ENCODE measurements at places on chromosomes 1 and 21. TPM values are rescaled to one million over a fixed set of nuclear protein-coding genes. Genes with fewer than 3 reads are reported as not detected.

DNA sequence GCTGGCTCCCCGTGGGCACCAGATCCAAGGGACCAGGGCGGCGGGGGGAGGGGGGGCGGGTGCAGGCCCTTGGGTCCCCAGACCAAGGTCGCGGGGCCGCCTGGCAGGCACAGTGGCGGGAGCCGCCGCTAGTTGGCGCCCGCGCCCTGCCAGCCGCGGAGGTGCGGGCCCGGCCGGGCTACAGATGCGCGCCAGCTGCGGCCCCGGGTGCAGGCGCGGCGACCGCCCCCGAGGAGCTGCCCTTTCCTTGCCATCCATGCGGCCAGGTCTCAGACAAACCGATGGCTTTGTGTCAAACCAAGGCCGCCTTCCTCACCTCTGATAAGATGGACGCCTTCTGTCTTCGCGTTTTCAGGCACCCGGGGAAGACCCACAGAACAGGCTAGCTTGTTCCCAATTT, 2.2 kb upstream of the RUNX3 start:
- peak; percentile 86 for DNase-seq

- DNase-seq, result no peak
Measured at GRCh38 chr21:19261731-19262376, 858.3 kb upstream of the TMPRSS15 start.

DNA sequence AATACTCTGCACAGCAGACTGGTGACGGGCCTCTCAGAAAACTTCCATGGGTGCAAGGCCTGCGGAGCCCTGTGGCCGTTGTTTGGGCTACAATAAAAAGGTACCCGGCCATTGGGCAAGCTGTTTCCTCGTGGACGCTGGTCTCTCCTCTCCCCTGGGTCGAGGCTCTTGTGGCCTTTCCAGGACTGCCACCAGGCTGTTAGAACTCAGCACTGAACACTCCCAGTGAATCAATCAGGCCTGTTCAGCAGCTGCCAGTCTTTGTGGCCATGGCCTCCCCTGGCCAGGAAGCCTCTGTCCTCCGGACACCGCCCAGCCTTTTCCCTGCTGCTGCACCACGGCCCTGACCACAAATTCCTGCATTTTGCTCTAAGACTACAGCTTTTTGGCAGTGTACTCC, 33.0 kb upstream of the ACTRT2 start:
- no peak for DNase-seq

DNA sequence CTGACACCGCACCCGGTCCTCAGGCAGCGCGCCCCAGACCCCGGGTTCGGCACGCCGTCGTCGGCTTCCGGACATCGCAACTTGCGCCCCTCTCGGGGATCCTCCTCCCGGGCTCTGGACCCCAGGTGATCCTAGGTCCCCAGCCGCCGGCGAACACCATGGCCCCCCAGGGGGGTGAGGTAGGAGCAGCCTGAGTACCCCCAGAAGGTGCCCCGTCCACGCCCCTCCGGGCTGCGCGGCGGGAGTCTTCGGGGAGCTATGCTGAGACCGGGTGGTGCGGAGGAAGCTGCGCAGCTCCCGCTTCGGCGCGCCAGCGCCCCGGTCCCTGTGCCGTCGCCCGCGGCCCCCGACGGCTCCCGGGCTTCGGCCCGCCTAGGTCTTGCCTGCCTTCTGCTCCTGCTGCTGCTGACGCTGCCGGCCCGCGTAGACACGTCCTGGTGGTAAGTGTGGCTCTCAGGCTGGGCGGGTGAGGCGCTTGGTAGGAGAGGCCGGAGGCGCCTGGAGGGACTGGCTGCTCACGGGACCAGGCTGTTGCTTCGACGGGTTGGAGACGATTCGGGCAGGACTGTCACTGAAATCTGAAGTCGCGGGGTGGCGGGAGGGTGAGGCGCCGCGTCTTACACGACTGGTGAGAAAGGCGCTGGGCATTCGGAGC, 367 bp downstream of the WNT2B start:
- peak; percentile 54 for DNase-seq

DNA sequence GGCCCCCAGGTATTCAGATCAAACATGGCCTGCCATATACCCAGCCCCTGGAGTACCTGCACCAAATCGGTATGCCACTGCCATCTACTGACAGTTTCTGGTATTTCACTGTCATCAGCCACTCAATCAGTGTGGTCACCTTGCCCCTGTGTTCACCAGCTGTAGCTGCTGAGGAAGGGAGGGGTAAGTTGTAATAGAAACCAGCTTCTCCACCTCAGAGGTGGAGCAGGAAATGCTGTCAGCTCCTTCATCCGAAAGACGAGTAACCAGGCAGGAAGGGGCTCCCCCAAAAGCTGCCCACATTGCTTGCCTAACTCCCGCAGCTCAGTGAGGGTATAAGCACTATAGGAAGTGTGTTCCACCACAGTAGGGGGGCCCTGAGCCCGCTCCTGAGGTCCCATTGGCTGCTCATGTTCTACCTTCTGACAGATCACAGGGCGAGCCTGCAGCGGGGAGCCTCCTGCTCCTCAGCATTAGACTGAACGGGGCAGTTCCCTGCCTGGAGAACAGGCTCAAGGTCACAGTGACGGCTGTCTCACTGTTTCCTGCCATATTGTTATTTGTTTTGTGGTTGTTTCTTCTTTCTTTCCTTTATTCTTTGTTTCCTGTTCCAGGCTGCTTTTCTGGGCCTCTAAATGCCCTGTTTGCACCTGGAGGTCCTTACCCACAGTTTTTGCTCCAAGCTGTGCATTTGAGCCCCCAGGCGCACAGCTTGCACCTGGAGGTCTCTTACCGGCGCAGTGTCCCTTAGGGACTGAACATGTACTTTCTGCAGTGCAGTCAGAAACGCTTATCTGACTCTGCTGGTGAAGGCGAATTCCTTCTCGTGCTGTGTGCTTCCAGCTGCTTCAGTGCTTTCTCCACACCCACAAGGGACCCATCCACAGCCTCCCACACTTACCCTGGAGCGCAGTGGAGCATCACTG, 1638.3 kb downstream of the MRPL39 start:
- DNase-seq, result peak; percentile 35

- DNase-seq, result no peak
Measured at GRCh38 chr1:182366596-182366995, 25.0 kb downstream of the GLUL start.

- DNase-seq, result no peak
Measured at GRCh38 chr1:94678202-94678848, 136.8 kb upstream of the F3 start.

C1QTNF12 gene
- 0.28 TPM for total RNA-seq

PLD5 gene
- 1.8 TPM for total RNA-seq

FHAD1 gene
- total RNA-seq, result 9.1 TPM

BCAN gene
- not detected for total RNA-seq
